ENCODE measurements at places on chromosomes 13 and 19.

GRCh38 chr13:50244355-50244712, 229.1 kb downstream of the KCNRG start:
- no peak for DNase-seq

- DNase-seq, result no peak
Observed at GRCh38 chr13:91369441-91369831, 21.9 kb downstream of the MIR17HG start.

DNA sequence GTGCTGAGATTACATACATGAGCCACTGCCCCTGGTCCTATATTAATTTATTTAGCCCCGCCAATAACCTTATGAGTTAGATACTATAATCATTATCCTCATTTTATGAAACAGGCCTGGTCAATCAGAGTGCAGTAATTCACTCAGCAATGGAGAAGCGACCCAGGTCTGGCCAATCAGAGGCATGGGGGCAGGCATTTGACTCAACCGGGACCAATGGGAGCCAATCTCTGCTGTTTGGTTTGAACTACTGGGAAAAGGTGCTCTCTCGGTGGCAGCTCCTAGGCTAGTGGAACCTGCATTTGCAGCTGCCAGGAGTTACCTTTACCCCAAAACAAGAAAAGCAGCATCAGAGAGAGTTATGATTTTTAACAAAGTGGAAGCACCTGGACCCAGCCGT, 6.6 kb downstream of the SIRT2 start:
- DNase-seq, result no peak

GRCh38 chr19:4161415-4162077, 8.1 kb downstream of the CREB3L3 start:
- no peak for DNase-seq

DNA sequence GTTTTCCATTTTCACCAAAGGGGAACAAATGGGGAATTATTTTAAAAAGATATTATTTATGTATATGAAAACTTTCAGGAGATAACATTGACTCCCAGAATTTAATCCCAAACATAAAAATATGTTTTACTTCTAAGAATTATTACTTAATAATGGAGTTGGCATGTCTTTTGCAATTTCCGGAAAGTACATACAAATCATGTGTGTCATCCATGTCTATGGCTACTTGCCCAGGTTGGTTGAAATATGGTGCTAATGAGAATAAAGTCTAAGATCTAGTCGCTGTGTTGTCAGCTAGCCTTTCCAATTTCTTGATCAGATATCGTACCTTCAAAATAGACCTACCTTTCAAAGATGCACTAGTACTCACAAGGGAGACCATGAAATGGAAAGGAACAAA, 1003.2 kb upstream of the PCDH20 start:
- no peak for DNase-seq

GRCh38 chr19:48512504-48513288, 1.1 kb upstream of the LMTK3 start:
- DNase-seq, result no peak

GRCh38 chr19:48461982-48462655, 6.7 kb downstream of the KCNJ14 start:
- DNase-seq, result no peak

- DNase-seq, result no peak
Observed at GRCh38 chr13:100528820-100529219, 59.8 kb downstream of the GGACT start.

DNA sequence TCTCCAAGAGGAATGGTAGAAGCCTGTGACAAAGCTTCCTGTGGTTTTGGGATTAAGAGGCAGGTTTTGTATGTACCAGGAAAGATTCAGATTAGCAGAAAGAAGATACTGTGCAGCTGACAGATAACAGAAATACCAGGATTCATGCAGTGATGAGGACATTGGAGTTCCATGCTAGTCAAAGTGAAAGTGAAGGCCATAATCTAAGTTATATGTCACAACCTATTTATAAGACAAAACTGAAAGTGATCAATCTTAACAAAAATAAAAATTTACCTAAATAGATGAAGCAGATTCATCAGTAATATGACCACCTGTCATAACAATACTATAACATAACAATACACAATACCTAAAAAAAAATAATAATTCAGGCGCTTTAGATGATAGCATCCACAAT, 1305.2 kb upstream of the PCDH9 start:
- no peak for DNase-seq

DNA sequence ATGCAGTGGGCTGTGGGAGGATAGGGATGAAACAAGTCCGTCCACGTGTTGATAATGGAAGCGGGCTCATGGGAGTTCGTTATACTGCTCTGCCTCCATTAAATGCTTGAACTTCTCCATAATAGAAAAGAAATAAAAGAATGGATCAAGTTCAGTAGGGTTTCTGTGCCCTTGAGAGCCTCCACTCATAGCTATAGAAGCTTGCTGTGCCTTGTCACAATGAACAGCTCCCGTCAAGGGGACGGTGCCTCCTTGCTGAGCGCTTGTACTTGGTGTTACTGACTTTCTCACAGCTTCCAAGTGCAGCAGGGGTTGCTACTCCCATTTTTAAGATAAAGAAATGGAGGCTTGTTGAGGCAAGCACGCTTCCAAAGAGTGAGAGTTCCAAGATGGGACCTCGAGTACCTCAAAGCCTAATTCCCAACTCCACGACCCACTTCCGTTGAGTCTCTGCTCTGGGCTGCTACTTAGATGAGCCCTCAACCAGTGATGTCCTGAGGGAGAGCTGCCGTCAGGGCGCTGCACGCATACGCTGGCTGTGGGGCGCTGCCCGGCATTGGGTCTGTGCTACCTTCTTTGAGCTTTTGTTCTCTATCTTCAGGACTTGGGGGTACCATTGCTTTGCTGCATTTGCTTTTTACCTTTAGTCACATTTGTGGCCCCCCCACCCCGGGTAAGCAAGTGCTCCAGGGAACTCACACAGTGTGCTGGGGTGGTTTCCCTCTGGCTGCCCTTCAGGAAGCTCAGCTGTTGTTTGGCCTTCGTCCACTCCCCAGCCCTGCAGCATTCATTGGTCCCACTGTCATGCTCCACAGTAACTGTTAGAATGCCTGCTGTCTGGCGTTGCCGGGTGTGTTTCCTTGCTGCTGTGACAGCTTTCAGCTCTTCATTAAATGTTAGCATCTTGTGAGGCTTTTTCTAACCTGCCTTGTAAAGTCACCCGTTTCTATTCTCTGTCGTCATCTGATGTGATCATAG, 9.5 kb downstream of the SNRNP70 start:
- no peak for DNase-seq

DNA sequence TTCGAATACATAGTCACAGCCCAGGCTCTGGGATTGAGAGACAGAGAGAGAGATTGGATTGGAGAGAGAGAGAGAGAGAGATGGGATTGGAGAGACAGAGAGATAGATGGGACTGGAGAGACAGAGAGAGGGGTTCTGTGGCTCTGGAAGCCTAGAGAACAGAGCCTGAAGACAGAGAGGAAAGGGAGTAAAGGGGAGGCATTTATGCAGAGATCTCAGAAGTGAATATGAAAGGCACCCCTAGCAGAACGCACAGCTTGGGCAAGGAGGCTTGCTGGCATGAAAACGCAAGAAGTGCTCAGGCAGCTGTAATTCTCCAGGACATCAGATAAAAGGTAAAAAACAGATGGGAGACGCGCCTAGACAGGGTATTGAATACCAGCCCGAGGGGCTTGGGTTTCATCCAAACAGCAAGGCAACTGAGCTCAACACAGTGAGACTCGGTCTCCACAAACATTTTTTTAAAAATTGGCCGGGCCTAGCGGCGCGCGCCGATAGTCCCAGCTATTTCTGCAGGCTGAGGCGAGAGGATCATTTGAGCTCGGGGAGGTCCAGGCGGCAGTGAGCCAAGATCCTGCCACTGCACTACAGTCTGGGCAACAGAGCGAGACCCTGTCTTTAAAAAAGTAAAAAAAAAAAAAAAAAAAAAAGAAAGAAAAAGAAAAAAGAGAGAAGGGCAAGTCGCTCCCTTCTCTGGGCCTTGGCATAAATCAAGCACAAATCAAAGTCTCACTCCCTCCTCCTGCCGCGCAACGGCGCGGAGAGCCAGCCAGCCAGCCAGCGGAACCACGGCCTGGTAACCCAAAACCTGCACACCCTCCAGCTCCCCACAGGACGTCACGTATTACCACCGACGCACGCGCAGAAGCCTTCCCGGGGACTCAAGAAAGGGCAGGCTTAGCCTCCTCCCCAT, 774 bp upstream of the PPP2R1A start:
- no peak for DNase-seq

GRCh38 chr13:50055454-50055853, 40.2 kb downstream of the KCNRG start:
- DNase-seq, result no peak

DNA sequence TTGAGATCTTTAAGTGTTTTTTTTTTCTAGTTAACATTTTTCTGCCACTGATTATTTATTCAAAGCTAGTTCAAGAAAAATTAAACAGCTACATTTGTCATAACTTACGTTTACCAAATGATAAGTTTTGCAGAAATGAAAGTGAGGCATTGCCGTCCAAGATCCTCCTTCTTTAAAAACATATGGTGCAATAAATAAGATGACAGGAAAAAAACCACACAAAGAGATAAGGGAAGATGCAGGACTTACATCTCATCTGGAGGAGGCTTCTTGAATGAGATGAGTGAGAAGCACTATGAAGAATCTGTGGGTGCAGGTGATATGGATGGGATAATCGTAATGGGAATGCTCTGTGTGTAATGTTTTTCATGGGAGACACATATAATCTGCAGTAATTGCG, 12.4 kb downstream of the TNFSF13B start:
- DNase-seq, result no peak

DNA sequence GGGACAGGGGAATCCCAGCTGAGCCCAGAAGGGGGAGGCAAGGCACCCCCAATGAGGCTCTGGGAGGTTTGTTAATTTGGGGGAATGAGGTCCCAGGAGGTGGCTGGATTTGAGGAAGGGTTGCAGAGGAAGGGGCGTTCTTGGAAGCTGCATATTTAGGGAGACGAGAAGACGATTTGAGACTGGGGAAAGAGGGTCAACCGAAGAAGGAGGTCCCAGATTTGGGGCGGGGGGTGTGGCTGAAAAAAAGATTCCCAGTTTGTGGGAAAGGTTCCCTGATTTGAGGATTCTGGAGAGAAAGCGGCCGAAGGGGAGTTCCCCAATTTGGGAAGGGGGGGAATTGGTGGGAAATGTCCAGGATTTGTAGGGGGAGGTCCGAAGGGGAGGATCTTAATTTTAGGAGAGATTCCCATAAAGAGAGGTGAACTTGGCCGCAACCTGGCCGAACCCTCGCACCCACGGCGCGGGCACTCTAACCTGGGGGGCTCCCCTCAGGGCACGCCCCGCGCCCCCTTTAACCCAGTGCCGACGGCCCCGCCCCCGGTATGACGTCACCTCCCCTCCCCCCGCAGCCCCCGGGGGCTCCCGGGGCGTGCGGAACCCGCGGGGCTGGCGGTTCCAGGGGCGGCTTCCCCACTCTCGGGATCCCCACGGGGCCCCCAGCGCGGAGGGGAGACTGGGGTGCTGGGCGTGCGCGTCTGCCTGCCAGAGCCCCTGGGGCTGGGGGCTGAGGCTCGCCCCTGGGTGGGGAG, 1.2 kb downstream of the PTPRS start:
- DNase-seq, result no peak

GRCh38 chr19:5593343-5594255, 25.8 kb upstream of the TINCR start:
- DNase-seq, result no peak

DNA sequence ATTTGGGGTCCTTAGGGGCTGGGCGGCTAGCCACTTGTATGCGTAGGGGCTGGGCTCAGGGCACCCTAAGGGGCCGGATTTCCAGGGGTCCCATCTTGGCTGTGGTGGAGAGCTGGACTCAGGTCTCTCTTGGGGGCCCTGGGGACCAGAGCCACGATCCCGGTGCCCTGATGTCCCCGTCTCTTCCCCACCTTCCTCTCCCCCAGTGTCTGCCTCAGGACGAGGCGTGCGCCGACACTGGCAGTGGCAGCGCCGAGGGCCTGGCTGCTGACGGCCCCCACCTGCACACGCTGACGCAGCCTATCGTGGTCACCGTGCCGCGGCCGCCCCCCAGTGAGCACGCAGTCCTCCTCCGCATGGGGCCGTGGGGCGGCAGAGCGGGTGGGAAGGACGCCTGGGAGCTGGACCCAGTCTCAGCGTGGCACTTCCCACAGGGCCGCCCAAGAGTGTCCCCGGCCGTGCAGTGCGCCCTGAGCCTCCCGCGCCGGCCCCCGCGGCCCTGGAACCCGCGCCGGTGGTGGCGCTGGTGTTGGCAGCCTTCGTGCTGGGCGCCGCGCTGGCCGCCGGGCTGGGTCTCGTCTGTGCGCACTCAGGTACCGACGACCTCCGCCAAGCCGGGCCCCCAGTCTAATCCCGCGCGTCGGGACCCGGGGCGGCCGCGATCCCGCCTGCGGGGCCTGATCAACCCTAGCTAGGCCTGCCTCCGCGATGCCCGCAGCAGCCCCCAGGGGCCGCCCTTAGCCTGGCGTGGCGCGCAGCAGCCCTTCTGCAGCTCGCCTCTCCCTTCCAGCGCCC, 2.7 kb upstream of the SNAPC2 start:
- peak; percentile 57 for DNase-seq

GRCh38 chr19:18773682-18774081, 17.4 kb downstream of the COMP start:
- no peak for DNase-seq

GRCh38 chr13:73535341-73535740, 476.5 kb downstream of the KLF5 start:
- no peak for DNase-seq

DNA sequence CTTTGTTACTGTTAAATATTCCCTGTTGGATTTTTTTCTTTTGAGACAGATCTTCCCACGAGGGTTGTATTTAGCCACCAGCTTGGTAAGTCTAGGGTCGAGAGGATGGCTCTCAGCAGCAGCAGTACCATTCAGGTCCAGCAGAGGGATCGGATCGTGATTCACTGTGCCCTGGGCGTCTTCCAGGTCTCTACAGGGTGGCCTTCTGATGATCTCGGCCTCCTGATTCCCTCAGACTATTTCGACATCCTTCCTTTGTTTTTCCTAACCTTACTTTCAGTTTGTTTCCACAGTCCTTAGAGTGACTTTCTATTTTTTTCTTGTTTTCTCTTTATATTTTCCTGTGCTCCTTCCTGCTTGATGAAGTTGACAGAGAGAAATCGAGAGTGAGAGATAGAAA, 1436.9 kb downstream of the UQCRFS1 start:
- no peak for DNase-seq

DNA sequence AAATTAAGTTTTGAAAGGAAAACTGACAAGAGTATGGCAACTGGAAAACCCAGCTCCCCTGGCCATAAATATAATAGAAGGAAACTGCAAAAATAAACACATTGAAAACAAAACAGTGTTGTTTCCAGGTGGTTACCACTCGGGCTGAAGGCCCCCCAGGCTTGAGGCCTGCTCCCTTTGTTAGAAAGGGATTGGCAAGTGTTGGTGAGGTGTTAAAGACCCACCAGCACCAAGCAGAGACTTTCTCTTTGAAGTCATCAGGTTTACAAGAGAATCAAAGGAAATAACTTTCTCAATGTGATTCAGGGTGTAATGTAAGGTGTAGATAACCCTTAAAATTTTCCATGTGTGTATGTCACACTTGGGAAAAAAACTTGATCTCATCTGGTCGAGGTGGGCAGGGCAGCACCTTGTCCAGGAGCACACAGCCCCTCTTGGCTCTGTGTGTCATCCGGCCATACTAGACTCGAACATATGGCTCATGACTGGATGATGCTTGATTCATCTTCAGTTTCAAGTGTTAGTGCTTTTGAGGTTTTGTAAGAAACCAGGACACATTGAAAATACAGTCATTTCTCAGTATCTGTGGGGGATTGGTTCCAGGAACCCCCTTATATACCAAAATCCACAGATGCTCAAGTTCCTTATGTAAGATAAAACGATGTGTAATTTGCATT, 7.8 kb downstream of the ACTN4 start:
- DNase-seq, result peak; percentile 34

GRCh38 chr19:2337329-2337707, 8.8 kb downstream of the SPPL2B start:
- no peak for DNase-seq

- DNase-seq, result no peak
Observed at GRCh38 chr19:13726323-13726722, 38.0 kb upstream of the MRI1 start.

All from CD4-positive, alpha-beta T cell treated with Interferon alpha-2 for 1 hour (primary cell).